ENCODE measurements at places on chromosomes 11 and 22.

DNA sequence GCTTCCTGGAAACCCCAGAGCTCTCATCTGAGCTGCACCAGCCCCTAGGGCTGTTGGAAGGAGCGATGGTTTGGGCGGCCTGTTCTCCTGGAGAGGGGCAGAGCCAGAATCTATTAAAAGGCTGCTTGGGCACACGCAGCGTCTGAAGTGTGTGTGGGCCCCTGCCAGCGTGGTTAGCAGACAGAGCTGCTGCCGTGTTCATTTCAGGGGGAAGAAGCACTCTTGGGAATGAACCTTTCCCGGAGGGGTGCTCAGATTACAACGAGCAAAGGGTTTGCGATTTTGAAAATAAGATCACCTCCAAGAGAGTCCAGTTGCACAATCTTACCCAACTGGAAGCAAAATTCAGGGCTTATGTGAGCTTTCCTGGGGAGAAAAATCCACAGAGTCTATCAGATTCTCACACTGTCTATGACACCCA lies 12.9 kb downstream of the ANO1 start:
- DNase-seq, result no peak

DNA sequence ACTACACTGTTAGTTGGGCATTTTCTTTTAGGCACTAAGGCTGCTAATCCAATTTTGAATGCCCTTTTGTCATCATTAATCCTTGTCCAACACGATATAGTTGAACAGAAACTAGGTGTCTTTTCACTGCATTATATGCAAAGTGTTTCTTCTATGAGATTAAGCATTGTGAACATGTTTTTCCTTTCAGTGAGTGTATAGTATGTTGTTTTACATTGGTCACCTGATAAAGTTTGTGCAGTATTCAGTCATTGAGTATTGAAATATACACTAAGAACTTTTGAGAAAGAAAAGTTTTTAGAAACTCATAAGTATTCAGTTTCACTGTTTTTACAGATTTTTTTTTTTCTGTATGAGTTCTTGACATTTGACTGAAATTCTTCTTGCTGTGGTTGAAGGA lies 59.0 kb downstream of the ZC3H12C start:
- no peak for DNase-seq

- DNase-seq, result peak; percentile 74
Measured at GRCh38 chr22:31829505-31829904, 75.7 kb downstream of the DEPDC5 start.

DNA sequence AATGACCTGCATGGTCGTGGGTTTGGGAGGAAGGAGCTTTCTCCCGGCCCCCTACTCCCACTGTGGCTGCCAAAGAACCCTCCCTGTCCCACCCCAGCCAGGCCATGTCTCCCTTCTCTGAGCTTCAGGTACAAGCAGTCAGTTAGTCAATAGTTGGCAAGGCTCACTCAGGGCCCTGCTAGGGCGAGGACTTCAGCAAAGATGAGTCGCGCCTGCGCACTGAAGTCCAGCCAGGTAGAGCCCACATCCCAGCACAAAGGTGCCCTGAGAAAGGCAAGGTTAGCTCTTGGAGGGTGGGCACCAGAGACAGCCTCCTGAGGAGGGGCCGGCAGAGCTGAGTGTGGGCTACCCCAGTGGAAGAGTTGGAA lies 11.1 kb downstream of the C11orf86 start:
- no peak for DNase-seq

GRCh38 chr11:114384487-114384886 lies 15.8 kb downstream of the C11orf71 start:
- peak; percentile 11 for DNase-seq

- no peak for DNase-seq
Measured at GRCh38 chr11:69383372-69384250, 89.7 kb downstream of the MYEOV start.

GRCh38 chr22:41302021-41302767 lies 869 bp downstream of the ZC3H7B start:
- DNase-seq, result no peak

DNA sequence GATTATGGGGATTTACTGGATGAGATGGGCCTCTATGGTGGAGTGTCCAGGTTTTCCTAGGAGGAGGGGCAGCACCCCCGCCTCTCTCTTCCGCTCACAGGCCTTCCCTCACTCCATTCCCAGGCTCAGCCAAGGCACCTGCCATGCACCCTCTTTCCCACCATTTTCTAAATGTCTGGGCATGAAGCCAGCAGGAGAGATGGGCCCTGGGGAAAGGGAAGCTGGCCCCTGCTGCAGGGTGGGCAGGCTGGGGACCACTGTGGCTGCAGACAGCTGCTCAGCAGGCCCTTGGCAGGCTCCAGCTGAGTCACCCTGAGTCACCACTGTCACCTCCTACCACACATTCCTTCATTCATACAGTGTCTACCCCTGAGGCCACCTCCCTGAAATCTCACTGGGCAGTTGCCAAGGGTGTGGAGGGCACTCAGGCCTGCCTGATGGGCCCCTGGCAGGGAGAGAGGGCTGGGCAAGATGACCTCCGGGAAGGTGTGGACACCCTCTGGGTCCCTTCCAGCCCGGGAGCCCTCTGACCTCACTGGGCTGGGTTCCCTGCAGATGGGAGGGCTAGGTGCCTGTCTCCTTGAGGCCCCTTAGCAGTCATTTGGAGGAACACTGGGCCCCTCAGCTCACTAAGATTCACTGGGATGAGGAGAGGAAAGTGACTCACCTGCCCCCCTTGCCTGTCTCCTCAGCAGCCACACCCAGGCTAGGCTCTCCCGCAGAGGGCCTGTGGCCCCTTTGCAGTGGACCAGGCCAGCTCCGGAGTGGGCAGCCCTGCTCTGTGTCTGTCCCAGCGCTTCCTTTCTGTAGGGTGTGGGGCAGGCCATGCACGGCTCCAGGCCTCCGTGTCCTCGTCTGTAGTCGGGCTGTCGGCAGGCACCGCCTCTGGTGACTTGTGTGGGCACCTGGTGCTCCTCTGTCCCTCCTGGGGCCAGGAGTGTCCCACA lies 7.8 kb downstream of the MYEOV start:
- DNase-seq, result peak; percentile 27

- no peak for DNase-seq
Measured at GRCh38 chr22:50178471-50178864, 7.2 kb upstream of the TRABD start.

- no peak for DNase-seq
Measured at GRCh38 chr22:38296372-38296771, 20.9 kb downstream of the CSNK1E start.
